ENCODE measurements at places on chromosomes 3 and 15.

DNA sequence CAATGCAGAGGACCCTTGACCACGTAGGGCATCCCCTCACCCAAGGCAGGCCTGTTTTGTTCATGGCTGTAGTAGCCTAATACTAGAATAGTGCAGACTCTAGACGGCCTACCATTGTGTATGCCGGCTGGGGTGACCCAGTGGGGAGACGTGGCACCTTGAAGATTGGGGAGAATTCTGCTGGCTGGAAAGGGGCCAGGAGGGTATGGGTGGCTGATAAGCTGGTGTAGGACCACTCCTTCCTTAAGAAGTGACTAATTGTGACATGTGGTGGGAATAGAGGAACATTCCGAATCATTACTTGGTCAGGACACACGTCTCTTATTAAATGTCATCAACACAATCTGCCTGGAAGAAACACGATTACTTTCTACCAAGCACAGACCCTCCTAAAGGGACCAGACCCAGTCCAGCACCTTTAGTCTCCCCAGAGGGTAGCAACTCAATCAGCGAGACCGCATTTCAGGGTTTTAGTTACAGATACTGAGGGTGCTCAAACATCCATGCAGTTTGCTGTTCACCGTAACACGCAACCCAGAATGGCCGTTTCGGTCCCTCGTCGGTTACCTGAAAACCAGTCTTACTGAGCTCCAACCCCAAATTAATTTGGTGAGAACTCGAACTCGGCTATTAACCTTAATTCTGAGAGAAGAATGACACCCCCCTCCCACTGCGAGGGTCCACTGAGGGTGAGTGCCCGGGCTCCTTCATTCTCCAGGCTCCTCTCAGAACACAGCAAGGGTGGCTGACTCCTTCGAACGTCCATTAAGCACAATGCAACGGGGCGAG lies 1.6 kb upstream of the KLF13 start:
- no peak for DNase-seq

GRCh38 chr3:127744253-127744815 lies 71.6 kb downstream of the ABTB1 start:
- DNase-seq, result no peak

DNA sequence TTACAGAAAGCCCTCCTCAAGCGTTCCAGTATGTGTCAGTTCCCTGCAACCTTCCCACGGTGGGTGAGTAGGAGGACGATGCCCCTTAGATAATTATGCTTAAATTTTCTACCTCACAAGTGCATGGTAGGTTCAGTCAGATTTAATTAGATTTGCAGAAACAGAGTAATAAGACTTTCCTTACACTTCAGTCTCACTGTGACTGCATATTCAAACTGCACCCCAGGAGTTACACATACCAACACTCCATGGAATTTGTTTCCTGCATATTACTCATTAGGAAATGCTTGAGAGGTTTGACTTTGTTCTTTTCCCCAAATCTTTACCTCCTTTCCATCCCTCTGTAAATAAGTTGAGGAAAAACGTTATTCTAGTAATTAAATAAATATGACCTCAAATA lies 108.8 kb downstream of the ARRDC4 start:
- DNase-seq, result no peak

DNA sequence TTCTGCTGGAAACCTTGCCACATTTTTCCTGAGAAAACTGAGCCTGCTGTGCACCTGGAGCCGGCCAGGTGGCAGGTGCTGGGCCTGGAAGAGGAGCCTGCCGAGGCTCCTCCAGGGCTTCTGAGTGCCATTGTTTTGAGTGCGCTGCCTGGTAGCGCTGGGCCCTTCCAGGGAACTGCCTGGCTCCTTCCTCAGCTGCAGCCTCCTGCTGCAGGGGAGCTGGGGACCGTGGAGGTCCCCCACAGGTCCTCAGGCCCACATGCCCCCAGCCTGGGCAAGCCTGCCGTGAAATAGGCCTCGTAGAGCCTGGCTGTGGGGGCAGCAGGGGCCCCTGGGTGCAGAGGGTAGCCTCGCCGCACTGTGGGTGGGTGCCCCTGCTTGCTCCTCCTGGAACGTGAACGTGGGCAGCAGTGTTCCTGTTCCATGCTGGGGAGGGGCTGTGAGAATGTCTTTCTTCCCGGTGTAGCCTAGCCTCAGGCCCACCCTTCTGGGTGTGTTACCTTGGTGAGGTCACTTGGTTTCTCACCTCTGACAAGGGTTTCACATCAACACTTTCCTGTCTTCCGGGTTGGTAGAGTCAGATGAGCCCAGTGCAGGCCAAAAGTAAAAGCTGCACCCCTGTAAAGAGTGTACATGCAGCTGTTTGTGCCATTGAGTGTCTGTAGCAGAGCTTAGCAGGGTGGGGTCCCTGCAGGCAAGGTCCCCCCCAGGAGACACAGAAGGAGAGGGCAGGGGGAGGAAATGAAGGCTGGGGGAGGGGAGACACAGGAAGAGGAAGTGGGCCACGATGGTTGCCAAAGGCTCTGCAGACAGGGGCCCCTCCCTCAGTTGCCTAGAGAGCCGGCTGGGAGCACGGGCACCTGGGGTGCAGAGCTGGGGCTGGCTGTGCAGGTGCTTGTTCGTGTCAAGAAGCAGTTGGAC lies 34.5 kb downstream of the KLF13 start:
- DNase-seq, result no peak

GRCh38 chr3:20185331-20185678 lies 701 bp downstream of the SGO1 start:
- DNase-seq, result no peak

- DNase-seq, result no peak
Observed at GRCh38 chr3:23422517-23422851, 219.4 kb downstream of the UBE2E2 start.

GRCh38 chr3:97037294-97037943 lies 223.0 kb downstream of the EPHA6 start:
- DNase-seq, result no peak

All from tibial artery (tissue), 4 donors.